ENCODE measurements at places on chromosomes 11 and 22. TPM values are rescaled to one million over a fixed set of nuclear protein-coding genes. Genes with fewer than 3 reads are reported as not detected.

DNA sequence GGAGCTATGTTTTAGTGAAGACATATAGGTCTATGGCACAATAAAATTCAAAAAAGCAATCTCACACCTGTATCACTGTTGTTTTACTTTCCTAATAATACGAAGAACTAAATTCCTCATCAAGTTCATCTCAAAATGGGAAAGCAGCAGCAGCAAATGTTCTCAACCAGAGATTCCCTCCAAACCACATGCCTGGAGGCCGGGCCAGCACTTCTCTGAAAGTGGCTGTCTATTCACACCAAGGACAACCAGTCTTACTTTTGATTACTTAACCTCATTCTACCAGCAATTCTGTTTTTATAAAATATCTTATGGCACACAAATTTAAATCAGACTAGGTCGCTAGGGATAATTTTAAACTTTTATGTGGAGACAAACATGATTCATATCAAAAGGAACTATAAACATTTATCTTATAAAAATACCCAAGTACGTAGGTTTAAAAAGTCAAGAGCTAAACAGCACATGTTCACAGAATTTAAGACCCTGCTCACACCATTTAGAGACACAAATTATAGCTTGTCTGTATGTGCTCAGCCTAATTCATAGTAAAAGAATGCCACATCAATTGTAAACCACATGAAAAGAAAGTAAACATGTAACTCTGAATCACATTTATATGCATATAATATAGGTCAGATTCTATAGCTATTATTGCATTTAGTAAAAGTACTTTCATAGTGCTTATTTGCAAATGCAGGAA, 46.1 kb downstream of the RRAS2 start:
- DNase-seq: no peak

The SMC1B gene
- total RNA-seq: 0.06 TPM

DNA sequence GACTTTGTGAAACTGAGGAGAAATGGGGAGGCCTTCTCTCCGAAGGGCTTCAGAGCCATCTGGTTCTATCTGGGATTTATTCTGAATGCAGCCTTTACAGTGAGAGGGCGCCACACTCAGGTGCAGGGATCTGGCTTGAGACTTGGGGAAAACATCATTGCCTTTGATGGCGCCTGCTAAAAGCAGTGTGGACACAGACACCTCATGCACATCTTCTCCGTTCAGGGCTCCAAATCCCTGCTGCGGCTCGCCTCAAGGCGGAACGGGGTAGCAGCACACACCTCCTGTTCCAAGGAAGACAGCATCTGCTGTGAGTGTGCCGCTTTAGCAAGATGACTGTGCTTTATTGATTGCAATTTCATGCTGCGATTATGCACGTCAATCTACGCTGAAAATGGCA, 37.1 kb upstream of the OLFML1 start:
- no peak for DNase-seq

DNA sequence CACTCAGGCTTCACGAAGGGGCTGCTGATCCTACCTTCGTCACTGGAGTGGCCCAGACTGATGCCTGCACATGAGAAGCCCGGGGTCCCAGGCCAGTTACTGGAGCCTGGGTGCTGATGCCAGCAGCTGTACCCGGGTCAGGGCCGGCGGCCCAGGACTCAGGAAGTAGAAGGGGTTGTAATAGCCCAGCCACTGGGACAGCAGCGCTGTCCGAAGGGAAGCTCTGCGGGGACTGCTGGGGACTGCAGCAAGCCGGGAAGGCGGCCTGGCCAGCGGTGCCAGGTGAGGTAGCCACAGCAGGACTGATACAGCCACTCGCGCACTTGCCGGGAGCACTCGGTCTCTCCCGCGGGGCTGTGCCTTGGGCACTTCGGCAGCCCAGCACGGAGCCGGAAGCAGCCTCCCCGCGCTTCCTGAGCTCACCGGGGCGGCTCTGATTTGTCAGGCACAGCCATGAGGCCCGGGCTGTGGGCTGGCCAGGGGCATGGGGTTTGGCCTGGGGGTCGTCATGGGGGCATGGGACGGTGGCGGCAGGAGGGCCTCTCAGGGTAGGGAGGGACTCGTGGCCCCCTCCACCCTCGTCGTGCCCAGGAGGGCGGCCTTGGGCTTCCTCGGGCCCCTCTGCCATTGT, 13.9 kb upstream of the OR8K1 start:
- no peak for DNase-seq

The KRTAP5-7 gene
- not detected for total RNA-seq

Data from T-cell (primary cell).